Nucleus accumbens (tissue), 56 donors: ENCODE measurements at places on chromosomes 5 and 9.
A peak's percentile ranks its signal among the peaks of the same experiment; 100 is the strongest.

DNA sequence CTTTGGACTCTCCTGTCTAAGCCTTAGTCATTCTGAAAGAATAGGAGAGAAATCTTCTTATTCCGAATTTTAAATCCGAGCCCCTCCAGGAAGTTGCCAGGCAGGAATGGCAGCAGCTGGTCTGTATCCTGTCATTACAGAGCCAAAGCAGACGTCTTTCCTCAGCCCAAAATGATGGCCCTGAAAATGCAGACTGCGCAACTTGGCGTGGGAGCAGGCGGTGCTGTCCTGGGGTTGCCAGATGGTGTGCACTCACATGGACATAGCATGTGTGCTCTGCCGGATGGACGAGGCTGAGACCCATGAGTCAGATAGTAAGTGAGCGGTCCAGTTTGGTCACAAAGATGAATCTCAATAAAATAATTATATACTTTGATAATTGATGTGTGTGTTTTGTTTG lies 410.4 kb downstream of the KCTD16 start:
- DNase-seq: no peak

GRCh38 chr9:37925786-37926736 lies 22.1 kb upstream of the SLC25A51 start:
- no peak for DNase-seq

DNA sequence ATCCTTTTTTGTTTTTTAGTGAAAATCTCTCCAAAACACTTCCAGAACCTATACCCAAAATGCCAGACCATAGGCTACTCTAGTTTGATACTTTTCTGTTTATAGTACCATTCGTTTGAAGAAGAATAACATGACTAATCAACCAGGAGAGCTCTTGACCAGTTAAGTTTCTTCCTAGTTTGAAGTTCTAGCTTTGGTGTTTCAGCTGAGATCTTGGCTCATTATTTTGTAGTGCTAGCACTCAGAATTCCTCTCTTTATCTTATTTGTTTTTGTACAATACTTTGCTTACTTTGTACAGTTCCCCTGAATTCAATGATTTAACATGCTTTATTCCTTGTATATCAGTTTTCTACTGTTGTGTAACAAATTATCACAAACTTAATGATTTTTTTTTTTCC lies 911.6 kb downstream of the EFNA5 start:
- DNase-seq: no peak

DNA sequence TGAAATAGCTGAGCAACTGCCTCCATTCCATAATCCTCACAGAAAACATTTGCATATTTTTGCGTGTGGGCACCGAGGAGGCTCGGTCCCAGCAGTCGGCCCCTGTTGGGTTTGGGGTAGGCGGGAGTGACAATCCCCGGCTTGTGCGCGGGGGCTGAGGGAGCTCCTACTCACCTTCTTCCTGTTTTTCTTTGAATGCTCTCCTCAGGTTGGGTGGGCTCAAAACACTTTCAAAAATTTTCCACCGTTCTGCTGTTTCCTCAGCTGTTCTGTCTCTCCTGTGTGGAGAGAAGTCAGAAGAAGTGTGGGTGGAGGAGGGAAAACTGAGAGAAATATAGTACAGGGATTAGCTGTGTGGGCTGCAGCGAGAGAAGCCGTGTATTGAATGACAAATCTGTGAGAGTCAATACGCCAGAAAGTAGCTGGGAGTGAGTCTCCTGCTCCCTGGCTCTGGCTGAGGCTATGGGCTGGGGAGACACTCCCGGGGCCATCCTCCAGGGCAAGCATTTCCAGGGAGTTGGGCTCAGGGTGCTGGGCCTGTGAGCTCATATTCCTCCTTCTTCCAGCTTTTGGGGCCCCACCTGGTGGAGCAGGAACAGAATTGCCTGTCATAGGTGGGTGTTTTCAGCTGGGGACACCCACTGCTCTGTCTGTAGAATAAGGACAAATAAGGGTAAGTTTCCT lies 84.7 kb downstream of the CMYA5 start:
- peak; percentile 23 for DNase-seq

DNA sequence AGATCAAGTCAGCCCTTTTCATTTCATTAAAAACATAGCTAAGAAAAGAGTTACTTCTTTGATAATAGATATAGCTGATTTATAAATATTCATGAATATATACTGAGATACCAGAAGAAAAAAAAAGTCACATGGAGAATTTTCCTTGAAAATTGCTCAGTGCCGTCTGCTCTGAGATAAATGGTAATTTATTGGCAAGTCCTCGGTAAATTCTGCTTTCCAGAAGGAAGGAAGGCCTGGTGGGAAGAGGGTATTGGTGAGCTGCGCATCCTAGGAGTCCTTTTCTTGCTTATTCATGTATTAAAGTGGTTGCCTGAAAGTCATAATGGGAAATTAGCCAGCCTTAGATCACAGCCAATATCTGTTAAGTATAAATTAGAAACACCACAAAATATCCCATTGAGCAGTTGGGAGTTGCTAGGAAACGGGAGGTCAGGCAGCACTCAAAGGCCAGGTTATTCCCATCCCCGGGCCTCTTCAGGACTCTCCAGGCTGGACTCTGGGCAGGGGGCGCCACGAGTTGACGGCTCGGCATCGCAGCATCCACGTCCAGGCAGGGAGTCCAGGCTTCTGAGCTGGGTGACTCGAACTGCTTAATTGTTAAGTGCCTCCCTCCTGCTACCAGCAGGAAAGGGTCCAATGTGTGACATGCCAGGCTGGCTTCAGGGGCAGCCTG lies 116.7 kb upstream of the RETREG1 start:
- no peak for DNase-seq

GRCh38 chr9:98925956-98926355 lies 17.8 kb upstream of the COL15A1 start:
- no peak for DNase-seq

GRCh38 chr5:50325237-50325832 lies 115.8 kb downstream of the EMB start:
- DNase-seq: no peak

DNA sequence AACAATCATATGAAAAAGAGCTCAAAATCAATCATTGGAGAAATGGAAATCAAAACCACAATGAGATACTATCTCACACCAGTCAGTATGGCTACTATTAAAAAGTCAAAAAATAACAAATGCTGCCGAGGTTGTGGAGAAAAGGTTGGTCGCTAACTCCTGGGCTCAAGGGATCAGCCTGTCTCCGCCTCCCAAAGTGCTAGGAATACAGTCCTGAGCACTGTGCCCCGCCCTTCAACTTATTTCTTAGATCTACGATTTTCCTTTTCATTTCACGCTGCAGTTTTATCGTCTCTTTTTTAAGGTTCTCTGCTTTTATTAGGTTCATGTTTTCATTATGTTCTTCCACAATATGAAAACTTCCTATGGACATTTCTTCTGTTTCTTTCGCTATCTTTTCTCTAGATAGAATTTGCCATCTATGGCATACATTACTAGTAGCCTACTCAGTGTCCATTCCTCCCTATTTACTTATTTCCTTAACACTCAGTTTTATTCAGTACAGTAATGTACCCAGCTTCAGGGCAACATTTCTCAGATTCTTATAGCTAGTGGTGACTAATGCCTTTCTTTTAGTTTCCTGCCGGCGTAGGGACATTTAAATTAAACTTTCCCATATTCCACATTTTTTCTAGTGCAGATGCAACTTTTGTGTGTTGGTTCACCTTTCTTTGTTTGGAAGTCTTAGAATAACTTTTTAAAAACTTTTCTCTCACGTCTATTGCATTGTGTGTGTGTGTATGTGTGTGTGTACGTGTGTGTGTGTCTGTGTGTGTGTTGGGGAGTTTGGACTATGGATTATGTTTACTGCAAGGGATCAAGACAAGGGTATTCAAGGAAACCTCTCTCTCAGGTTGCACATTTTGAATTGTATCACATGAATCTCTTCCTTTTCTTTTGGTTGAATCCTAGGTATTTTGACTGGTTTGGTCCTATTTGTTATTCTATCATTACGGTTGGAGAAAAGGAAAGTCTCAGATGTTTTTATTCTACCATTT lies 21.6 kb upstream of the FBN2 start:
- no peak for DNase-seq
